ENCODE measurements at places on chromosomes 16 and 17.

DNA sequence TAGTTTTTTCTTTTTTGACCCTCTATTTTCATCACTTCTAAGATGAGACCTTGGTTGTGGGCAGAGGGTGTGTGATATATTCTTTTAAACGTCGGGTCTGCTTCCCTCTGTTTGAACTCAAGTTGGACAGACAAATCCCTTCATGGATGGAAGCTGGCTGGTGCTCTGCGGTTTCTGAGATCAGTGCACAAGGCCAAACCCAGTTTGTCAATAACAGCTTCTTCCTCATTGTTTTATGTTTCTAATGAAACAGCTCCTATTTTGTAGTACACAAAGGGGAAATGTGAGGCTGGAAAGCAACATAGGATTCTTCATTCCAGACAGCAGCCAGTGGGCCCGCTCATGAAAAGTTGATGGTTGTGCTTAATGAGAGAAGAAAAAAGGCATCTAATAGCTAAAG, 159.6 kb downstream of the PRKCA start:
- DNase-seq: no peak

DNA sequence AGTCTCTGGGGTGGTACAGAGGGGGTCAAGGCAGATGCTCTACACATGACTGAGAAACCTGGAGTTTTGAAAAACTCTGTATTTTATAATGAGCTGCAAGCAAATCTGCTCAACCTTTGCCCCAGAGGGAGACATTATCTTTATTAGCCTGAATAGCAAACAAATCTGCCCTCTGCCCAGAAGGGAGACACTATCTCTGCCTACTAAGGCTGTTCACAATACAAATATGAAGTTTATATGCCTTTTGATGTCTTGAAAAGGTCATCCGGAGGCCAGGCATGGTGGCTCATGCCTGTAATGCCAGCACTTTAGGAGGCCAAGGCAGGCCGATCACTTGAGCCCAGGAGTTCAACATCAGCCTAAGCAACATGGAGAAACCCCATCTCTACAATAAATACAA, 11.0 kb upstream of the XYLT1 start:
- no peak for DNase-seq

GRCh38 chr17:38464723-38465390, 36.6 kb downstream of the ARHGAP23 start:
- peak; percentile 96 for DNase-seq

- DNase-seq: no peak
These were observed 6.9 kb downstream of the C17orf67 start for GRCh38 chr17:56826611-56827414.

- peak; percentile 73 for DNase-seq
These were observed 140.1 kb downstream of the CCDC182 start for GRCh38 chr17:57604771-57605674.

- peak; percentile 86 for DNase-seq
These were observed 335 bp downstream of the TMEM11 start for GRCh38 chr17:21213638-21214014.

GRCh38 chr17:43329183-43329582, 69.6 kb upstream of the ARL4D start:
- no peak for DNase-seq
